ENCODE measurements at places on chromosomes 1 and 21. TPM values are rescaled to one million over a fixed set of nuclear protein-coding genes. Genes with fewer than 3 reads are reported as not detected.

DNA sequence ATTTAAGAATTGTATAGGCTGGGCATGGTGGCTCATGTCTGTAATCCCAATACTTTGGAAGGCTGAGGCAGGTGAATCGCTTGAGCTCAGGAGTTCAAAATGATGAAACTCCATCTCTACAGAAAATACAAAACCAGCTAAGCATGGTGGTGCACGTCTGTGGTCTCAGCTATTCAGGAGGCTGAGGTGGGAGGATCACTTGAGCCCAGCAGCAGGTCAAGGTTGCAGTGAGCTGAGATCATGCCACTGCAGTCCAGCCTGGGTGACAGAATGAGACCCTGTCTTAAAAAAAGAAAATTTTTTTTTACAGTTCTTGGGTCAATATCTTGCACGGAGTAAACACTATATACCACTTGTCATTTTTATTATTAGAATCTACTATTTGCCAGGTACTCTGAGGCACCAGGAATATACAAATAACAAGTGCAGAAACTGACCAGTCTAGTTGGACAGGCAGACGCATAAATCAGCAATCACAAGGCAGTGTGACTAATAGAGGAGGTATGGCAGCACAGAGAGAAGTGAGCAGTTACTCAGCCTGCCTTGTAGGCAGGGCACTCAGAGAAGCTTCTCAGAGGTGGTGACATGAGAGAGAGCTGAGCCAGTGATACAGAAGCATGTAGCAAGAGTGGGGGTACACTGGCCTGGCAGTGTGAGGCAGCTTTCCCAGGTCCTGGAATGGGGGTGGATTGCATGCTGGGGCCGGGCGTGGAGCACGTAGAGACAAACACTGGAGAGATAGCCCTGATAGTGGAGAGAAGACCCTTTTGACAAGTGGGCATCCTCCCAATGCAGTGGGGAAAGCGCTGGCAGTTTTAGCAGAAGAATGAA is 8.0 kb downstream of the PHLDA3 start:
- no peak for DNase-seq

DNA sequence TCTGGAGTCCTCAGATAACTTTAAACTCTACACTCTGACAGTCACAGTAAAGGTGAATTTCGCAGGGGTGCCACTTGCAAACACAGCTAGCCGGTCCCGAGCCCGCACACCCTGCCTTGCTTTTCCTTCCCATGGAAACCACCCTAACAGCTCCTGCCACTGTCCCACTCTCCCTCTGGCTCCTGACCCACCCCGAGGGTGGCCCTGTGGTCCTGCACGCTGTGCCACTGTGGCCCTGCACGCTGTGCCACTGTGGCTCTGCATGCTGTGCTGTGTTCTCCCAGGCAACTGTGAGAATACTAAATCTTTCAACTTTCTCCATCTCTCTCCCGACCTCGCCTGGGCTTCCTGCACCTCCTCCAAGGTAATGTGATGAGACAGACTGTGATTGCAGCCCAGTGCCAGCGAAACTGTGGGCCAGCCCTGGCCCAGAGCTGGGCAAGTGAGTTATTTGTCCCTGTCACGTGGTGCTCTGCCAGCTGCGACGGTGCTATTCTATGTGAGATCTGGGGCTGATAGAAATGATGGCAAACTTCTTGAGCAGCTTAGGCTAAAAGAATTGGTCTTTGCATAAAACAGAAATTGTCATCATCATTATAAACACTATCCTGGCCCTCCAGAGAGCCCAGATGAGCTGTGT is 63.4 kb upstream of the TARBP1 start:
- no peak for DNase-seq

DNA sequence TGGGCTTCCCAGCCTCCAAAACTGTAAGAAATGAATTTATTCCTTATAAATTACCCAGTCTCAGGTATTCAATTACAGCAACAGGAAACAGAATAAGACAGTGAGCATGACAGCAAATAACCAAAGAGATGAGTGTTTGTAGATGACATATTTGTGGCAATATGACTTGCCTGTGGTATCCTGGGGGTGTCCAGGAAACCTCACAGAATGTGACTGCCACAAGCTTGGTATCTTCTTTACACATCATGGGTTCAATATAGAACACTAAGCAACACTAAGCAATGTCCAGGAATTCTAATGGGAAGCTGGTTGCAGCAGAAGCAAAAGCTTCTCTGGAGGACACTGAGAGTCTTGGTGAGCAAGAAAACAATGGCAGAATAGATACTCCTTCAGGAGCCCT is 236.4 kb upstream of the BEND5 start:
- DNase-seq, result no peak

DNA sequence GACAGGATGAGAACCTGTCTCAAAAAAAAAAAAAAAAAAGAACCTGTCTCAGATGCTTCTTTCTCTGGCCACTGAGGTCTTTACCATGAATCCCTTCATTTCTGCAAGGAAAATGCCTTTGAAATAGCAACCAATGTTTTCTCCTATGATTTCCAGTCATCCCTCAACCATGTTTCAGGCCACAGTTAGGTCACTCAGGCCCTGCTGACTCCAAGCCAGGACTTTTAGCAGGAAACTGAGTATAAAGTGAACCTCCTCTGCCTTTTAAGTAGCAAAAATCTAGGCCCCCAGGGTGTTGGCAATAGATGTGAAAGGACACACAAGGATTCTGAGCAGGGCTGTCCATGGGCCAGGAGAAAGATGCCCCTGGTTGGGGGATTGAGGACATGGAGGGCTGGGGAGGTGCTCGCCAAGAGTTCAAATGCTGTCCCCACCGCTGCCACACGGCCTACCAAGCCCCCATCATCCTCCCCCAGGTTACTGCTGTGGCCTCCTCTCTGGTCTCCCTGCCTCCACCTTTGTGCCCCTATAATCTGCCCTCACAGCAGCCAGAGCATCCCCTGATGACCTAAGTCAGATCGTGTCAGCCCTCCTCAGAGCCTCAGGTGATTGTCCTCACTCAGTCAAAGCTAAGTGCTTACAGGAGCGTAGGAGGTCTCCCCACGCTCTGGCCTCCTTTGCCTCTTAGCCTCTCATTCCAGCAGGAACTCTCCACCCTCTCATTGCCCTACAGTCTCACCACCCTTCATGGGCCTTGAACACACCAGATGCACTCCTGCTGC is 54.6 kb downstream of the MATN1 start:
- no peak for DNase-seq

DNA sequence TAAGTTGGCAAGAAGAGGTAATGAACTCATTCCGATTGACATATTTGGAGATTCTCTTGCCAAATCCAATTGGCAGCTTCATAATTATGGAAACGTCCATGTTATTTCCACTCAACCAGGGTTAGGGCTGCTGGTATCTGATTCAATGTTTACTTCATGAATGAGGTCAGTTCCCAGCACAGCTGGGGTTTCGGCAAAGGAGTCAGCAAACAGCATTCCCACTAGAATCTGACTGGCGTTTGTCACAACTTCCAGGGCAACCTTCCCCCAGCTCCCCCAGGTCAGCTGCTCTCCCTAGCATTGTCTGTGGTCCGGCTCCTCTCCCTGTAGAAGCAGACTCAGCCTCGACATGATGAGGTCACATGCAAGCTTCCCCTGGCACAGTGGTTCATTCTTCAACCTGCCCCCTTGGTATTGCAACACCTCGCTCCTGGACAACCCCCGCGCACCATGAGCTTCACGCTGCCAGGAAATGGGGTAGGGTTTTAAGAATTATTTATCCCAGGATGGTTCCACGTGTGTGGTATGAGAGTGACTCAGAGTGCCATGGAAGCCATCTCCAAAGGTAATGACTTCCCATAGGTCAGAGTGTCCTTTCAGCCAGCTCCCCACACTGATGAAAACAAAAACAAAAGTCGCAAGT is 100.7 kb upstream of the SLC25A33 start:
- DNase-seq, result no peak

DNA sequence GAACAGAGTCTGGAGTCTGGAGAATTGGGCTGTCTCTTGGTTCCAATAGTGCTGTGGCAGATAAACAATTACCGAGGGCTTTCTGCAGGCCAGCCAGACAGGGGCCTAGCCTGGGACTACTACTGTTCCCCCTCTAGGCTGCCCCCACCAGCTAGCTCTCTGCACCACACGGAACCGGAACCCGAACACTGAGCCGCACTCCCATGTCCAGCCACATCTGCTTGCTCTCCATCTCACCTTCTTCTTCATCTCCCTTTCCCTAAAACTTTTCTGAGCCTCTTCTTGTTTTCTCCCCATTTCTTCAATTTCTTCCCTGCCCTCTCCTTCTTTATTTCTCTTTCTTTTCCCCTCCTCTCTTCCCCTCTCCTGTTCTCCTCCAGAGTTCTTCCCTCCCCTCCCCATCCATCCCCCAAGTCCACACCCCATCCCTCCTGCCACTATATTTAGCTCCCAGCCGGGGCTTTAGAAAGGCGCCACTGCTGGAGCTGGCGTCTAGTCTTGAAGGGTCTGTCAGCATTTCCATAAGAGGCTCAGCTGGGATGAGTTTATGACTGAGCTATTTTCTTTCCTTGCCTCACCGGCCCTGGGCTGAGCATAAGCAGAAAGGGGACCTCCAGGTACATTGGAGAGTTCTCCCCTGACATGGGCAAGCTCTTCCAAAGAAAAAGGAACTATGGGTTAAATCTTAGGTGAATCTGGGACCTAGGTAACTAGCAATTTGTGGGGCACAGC is 25.7 kb upstream of the ATP2B4 start:
- no peak for DNase-seq

- DNase-seq, result no peak
These were observed 100.7 kb upstream of the GRIK3 start for GRCh38 chr1:37135032-37135431.

GRCh38 chr1:84785271-84786036 is 95.2 kb upstream of the SSX2IP start:
- DNase-seq, result peak; percentile 57

- no peak for DNase-seq
These were observed 64.9 kb downstream of the PRKACB start for GRCh38 chr1:84208935-84209334.

PPIAL4G gene
- 0.10 TPM for polyA plus RNA-seq

SVBP gene
- polyA plus RNA-seq, result 68.0 TPM

RGS7 gene
- polyA plus RNA-seq, result 0.42 TPM
